ENCODE measurements at places on chromosomes 11 and 22.

DNA sequence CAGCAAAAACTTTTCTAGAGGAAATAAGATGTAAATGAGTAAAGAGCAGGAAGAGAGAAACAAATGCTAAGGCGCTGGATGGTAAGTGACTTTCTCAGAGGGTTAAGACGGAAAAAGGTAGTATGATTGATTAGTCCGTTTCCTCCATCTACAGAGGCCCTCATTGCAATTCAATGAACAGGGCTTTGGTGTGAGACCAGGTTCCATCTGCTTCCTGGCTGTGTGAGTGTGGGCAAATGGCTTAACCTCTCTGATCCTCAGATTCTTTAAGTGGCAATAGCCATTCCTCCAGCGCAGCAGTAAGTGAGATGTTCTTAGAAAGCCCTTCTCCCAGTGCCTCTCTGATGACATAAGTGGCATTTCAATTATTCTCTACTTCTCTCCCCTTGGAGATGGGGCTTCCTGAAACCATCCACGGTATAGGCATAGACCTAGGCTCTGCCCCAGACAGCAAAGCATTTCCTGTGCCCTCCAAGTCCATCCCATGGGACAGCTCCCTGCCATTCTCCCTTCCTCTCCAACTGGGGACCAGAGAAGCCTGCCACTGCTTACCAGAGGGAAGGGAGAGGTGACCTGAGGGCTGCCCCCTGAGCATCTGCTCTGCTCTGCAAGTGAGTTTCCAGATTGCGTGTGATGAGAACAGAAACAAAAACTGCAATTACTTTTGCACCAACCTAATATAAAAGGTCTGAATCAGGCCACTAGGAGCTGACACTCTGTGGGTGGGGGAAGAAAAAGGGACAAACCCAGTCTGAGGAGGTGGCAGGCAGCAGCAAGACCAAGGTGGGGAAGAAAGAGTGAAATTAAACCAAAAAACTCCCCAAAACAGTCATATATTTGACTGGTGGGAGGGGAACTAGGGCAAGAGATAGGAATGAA is 12.7 kb upstream of the CD44 start:
- peak; percentile 80 for DNase-seq

GRCh38 chr11:134030853-134031252 is 38.0 kb upstream of the JAM3 start:
- no peak for DNase-seq

- DNase-seq: no peak
Observed at GRCh38 chr11:110491577-110492320, 62.0 kb downstream of the FDX1 start.

DNA sequence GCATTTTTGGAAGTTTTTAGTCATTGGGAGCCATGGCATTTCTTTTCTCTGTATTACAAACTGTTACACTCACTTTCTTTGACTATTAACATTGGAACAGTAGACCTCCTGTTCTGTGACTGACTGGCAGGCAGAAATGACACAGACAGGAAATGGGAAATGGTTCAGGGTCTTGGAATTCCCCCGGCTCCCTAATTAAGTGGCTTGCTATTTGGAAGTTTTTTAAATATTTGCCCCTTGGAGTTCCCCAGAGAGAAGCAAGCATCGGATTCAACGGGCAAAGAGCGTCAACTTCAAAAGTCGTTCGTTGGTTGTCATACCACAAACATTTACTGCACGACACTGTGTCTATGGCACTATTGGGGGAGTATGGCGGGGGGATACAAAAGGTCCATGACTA is 1.1 kb upstream of the BIRC2 start:
- peak; percentile 53 for DNase-seq

GRCh38 chr11:23423104-23423503 is 562.8 kb upstream of the CCDC179 start:
- DNase-seq: no peak
